ENCODE measurements at places on chromosomes 4 and X.

DNA sequence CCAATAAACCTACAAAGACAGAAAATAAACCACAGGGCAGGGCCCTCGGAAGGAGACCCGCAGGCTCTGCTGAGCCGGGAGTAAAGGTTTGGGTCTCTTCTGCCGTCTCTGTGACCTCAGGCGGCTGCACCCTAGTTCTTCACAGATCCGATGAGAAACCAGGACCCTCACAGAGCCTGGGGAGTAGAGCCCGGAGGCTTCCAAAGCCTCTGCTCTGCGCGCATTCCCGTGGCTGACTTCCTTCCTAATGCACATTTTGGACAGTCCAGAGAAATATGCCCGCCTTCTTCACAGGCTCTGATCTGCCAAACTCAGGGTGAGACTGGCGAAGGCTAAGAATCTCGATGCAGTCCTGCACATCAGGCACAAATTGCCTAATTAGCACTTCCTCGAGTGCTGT lies 245.5 kb downstream of the EVC2 start:
- no peak for DNase-seq

DNA sequence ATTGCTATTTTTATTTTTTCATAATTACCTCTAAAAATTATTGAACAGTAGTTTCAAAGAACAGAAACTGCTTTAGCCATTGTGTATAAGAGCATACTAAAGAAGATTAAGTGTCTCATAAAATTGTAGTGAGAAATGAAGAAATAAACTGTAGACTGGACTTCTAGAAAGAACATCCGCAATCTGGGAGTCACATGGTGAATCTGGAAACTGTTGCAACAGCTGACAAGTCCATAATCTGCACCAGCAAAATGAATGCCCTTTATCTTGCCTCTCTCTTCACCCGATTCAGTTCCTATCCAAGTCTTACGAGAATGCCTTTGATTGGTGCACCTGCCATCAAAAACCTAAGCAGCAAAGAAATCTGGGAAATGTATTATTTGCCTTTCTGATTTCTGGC lies 312.9 kb downstream of the NAF1 start:
- no peak for DNase-seq

DNA sequence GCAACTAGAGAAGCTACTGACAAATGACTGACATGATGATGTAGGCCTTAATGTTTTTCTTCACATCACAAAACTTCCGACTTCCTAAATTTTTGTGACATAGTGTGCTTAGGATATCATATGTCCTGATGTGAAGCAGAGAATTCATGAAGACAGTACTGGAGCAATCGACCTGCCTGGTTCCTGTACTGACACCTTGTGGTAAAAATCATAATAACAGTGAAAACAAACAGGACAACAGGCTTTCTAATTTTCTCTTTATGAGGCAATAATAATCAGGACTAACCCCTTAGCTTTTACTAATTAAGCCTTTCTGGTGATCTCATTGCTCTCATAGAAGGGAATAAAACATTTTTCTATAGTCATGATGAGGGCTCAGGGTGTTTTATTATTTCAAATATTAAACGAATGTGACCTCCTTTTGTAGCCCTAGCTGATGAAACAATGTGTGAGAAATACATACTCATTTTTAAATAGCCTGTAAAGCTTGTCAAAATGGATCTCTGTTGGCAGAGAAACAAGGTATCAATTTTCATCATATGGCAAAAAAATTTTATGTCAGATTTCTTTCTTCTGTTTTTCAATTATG lies 158.4 kb downstream of the TENT5D start:
- DNase-seq, result no peak

GRCh38 chr4:7778510-7779431 lies 160.9 kb downstream of the AFAP1 start:
- no peak for DNase-seq

- DNase-seq, result no peak
These were observed 161.6 kb downstream of the CHIC2 start for GRCh38 chr4:53902786-53903185.

GRCh38 chrX:97328853-97329390 lies 445.2 kb downstream of the RPA4 start:
- no peak for DNase-seq

DNA sequence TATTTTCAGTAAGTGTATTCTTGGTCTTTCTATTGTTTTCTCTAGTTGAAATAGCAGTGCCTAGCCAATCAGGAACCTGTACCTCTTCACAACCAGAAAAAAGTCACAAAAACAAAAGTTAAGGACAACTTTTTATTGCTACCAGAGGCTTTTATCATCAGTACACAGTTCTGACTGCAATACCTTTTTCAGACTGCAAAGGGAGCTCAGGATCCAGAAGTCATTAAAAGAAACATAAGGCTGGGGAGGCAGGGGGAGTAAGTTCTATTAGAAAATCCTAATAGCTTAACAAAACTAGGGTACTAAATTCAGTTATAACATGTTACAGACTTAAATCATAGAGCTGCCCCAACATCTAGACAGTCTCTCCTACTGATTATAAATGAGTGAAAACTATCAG lies 28.8 kb downstream of the CCNI start:
- no peak for DNase-seq

GRCh38 chr4:20326460-20326859 lies 74.8 kb downstream of the SLIT2 start:
- no peak for DNase-seq

Measured in T follicular helper cell (primary cell).